Pancreas (tissue), 10 donors: ENCODE measurements at places on chromosomes 4 and X.

- DNase-seq = no peak
Measured at GRCh38 chr4:60938621-60939020, 261.5 kb upstream of the ADGRL3 start.

DNA sequence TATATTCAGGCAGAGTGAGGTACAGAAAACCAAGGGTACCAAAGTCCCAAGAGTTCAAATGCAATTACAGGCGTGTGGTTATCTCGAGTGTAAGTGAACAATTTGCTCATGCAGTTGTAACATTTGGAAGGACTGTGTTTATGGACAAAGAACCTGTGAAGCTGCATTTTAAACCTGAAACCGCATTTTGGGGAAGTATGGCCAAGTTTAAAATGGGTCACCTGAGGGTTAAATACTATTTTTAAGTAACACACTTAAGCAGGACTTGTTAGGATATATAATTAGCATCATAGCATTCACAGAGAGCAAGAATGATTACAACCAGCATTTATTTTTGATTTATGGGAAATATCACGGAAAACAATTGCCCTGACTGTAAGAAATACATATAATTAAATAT, 79.1 kb upstream of the LCORL start:
- DNase-seq = no peak

GRCh38 chr4:105551965-105552746, at the start of gene ARHGEF38:
Gene ARHGEF38 (plus strand): TSS chr4:105552620. CDS start chr4:105552766, 146 bp downstream.
- peak; percentile 51 for DNase-seq

GRCh38 chr4:115841871-115842270, 728.5 kb upstream of the NDST4 start:
- DNase-seq = no peak

DNA sequence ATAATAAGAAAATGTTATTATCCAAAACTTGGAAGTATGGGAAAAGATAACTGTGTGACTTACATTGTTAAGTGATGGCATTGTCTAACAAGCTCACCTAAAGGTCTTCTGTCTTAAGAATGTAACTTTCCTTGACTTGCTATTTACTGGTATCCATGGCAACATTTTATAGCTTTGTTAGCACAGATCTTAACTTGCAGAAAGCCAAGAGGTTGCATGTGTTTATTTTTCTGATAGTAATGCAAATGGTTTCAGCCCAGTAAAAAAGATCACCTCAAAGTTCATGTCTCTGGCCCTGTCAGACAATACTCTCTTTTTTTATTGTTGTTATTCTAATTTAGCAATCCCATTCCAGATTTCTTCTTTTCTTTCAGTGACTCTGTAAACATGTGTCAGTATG, 425.3 kb downstream of the SPRY1 start:
- DNase-seq = no peak

DNA sequence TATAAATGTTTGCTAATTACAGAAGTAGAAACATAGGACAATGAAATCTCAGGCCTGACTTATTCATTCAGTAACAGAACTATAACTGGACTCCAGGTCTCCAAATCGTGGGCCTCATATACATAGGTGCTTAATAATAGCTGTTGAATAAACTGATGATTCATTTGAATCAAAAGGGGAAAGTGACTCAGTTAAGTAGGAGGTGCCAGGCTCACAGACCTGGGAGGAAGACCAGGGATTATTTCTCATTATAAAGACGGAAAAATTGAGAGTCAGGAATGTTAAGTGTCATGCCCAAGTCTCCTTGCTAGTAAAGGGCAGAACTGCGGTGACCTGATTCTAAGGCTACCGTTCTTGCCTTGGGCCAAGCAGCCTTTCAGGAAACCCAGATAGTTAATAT, 131.5 kb downstream of the HS3ST1 start:
- DNase-seq = no peak

- no peak for DNase-seq
Measured at GRCh38 chrX:124737771-124738170, 391.4 kb downstream of the SH2D1A start.

- no peak for DNase-seq
Measured at GRCh38 chr4:85543832-85544231, 68.9 kb downstream of the ARHGAP24 start.

DNA sequence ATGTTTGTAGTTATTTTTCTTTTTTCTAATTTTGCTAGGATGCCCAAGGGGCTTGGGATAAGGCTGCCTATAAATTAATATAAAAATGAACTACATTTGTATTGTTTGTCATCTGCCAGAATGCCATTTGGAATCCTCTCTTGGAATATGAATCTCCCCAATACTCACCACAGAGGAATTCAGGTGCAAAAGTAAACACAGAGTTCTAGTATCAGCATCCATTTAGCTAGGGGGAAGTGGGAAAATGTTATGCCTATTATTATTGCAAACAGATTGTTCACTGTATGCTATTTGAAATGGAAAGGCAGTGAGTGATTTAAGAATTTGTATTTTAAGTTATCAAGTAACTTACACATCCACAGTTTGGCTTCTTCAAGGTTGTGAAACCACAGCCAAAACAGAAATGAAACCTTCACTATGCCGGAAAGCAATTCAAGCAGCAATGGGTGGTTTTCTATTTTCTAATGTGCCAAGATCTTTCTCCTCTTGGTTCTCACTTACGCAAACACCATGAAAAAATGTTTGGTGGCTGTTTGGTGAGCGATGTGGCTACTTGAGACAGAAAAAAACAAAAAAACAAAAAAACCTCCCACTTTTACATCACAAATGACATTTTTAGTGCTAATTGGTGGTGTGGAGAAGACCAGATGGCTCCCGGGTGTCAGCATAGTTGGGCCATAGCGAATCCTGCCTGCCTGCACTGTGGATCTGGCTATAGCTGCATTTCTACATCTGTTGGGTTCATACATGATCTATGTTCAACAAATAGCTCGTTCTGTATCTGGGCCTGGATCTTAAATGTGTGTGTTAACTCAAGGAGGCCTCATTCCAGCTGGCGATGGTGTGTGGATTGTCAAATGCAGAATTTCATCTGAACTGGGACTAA, 200.8 kb upstream of the GIMD1 start:
- DNase-seq = no peak

DNA sequence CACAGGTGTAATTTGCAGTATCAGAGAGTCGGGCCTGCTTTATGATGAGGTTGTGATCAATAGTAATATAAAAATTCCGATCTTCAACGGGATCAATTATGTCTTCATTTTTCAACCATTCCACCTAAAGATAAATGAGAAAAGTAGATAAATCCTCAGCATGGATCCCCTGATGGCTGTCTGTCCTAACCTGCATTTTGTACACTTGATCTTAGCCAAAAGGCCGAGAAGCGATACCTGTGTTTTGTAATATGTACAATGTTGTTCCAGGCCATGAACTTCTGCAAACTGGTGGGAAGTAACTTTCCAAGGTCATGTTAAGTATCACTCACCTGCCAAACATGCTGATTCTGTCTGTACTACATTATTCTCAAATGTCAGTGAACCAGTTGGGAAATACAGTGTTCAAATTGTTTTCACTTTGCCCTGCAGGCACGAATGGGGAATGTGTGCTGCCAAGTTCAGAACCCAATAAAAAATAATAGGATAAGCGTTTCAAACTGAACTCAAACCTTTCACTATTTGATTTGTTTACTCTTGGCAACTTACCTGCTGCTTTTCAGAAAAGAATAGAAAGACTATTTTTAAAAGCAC, 298.1 kb downstream of the UNC5C start:
- no peak for DNase-seq

DNA sequence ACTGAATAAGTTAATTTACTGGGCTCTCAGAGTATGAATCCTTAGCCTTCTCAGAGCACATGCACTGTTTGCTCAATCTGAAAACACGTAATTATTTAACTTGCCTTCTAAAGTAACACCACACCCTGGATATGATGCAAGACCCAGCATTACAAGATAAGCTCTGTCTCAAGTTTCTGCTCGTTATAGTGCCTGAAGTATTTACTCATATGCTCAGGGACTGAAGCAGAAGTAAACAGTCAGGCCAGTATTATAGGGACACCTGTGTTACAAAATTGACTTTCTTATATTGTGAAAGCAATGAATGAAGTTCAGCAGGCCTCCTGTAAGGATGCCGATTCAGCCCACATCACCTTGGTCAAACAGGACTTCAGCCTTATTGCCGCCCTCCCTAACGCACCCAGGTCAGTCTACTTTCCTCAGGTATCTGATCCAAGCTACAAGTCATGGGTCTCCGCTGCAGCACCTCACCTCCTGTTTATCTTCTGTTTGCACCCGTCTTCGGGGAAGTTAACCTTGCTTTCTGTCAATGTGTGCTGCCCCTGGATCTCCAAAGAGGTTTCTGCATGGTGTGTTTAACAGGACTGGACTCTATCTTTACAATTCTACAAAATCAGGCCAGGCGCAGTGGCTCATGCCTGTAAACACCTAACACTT, 42.8 kb upstream of the KLF3 start:
- peak; percentile 23 for DNase-seq

DNA sequence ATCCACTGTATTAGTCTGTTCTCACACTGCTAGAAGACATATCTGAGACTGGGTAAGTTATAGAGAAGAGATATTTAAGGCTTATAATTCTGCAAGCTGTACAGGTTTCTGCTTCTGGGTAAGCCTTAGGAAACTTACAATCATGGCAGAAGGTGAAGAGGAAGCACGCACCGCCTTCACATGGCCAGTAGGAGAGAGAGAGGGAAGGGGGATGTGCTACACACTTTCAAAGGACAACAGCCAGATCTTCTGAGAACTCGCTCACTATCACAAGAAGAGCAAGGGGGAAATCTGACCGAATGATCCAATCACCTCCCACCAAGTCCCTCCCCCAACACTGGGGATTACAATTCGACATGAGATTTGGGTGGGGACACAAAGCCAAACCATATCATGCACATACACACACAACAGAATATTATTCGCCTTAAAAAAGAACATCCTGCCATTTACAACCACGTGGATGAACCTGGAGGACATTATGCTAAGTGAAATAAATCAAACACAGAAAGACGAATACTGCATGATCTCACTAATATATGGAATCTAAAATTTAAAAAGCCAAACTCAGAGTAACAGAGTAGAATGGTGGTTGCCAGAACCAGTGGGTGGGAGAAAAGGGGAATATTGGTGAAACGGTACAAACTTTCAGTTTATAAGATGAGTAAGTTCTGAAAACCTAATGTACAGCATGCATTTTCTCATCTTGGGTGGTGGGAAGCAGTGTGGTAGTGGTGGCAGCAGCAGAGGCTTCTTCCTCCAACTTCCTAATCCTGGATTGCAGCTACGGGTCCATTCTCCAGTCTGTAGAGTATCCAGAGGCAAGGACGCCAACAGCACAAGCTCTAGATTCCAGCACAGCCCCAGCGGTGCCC, 12.8 kb downstream of the FRYL start:
- no peak for DNase-seq

GRCh38 chr4:128574706-128575105, 234.8 kb upstream of the JADE1 start:
- peak; percentile 83 for DNase-seq

DNA sequence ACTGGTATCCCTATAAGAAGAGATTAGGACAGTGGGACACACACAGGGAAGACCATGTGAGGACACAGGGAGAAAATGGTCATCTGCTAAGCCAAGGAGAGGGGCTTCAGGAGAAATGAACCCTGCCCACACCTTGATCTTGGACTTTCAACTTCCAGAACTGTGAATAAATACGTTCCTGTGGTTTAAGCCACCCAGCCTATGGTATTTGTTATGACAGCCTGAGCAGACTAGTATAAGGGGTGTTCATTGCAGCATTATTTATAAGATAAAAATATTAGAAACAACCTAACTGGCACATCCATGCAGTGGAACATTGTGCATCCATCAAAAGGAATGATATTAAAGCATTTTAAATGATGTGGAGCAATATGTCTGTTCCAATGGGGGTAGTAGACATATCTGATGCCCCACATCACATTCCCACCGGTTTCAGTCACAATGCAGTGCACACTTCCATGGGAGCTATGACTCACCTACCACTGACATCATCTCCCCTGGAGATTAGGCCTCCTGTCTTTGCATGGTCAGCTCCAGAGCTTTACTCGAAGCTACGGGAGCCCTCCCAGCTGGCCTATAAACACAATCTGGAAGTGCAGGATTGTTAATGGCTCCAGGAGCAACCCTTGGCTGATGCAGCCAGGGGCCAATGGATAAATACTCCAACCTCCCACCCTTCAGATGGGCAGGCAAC, 38.9 kb upstream of the MAMLD1 start:
- no peak for DNase-seq

DNA sequence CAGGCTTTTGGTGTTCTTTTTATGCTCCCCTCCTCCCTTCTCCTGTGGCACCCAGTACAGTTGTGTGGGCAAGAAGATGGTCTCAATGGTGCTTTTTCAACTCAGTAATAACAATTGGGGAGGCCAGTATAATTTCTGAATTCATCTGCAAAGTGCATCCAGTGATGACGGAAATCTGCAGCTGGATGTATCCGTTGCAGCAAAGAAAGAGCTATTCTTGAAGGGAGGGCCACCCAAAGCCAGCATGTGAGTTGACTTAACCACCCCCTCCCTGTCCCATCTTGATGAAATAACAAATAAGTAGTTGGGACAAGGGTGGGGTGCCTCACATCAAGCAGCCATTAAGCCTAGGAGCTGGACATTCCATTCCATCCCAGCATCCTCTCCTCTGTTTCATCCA, 30.7 kb downstream of the TSC22D3 start:
- no peak for DNase-seq

GRCh38 chrX:47560179-47560933, 649 bp upstream of the ARAF start:
- DNase-seq = no peak

- no peak for DNase-seq
Measured at GRCh38 chr4:165700855-165701254, 172.2 kb upstream of the TLL1 start.

GRCh38 chr4:7610022-7610670, 175.4 kb upstream of the PSAPL1 start:
- DNase-seq = no peak

DNA sequence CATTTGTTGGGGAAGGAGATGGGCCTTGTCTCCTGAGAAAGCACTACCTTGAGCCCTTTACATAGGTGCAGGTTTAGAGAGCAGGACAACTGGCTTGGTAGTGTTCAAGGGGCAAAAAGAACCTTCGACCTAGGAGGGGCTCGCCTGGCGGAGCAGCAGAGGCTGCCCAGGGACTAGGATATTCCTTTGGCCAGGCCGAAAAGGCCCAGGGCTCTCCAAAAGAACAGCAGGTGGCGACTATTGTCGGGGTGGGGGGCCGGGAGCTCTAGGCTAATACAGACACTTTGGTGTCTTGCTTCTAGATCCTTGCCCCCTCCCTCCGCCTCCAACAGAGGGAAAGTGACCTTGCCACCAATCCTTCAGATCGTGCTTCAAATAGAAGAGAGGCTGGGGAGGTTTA, 7.1 kb upstream of the POU3F4 start:
- DNase-seq = no peak

GRCh38 chr4:89368861-89369260, 61.3 kb upstream of the GPRIN3 start:
- no peak for DNase-seq

DNA sequence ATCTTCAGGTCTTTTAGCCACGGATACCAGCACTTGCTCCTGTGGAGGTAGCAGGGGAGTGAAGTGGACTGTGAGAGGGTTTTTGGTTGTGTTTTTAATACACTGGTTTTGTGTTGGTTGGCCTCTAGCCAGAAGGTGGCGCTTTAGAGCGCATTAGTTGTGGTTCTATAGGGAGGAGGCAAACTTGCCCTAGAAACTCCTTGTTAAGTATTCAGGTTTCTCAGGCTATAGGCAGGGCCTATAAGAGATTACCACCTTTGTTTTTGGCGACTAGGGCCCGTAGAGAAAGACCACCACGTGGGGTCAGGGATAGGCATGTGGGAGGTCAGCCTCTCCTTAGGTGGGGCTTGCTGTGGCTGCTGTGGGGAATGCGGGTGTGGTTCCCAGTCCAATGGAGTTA, 221.6 kb upstream of the SPANXN4 start:
- no peak for DNase-seq

- no peak for DNase-seq
Measured at GRCh38 chrX:47991263-47992094, 12.3 kb downstream of the ZNF182 start.

- DNase-seq = no peak
Measured at GRCh38 chr4:16505726-16506125, 279.5 kb upstream of the TAPT1 start.
